ENCODE measurements at places on chromosomes 4 and X.

- DNase-seq: no peak
Measured at GRCh38 chrX:112785344-112785743, 55.3 kb downstream of the AMOT start.

- no peak for DNase-seq
Measured at GRCh38 chr4:68259191-68259590, 13.7 kb upstream of the TMPRSS11B start.

GRCh38 chr4:94446386-94446785 lies 5.4 kb upstream of the PDLIM5 start:
- no peak for DNase-seq

DNA sequence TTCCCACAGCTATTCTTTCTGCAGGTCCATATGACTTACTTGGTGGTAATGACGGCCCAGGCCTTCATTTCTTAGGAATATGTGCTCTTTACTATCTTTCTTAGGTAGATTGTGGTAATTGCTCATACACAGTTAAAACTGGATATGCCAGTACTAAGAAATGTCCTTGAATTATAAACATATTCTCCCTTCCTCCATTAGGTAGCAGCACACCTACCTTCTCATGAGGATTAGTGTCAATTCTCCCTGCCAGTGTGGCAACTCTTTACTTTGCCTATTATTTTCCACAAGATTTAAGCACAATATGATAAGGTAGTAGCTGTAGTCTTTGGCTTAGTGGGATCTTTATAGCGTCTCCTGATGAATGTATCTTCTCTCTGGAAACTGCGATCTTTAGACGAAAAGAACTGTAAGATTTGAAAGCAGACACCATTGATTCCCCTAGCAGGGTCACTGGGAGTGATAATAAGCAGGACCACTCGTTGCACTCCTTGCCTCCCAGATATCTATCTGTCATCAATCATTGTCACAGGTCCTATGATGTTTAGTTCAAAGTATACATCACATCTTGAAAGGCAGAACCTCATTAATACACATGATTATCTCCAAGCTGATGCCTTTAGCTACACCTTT lies 1240.7 kb downstream of the C4orf33 start:
- DNase-seq: no peak

DNA sequence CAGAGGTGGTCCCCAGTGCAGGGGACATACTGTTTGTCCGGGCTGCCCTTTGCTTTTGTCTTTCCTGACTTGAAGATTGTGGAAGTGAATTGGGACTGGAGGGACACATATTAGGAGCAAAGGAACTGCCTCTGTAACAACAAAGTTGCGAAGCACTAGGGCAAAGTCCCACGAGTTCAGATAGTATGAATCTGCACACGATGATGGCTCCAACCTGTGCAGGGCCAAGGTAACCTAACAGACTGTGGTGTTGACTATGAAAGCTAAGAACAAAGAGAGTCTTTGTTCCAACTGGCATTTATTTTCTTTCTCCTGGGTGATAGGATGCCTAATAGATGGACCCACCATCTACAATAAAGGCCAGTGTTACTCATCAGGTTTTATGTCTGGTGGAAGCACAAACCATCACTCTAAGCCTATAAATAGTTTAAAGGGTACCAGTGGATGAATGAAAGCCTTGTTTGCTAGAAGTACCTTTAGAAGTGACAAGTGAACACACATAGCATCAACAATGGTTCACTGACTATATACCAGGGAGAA lies 71.8 kb downstream of the TMA16 start:
- DNase-seq: no peak

DNA sequence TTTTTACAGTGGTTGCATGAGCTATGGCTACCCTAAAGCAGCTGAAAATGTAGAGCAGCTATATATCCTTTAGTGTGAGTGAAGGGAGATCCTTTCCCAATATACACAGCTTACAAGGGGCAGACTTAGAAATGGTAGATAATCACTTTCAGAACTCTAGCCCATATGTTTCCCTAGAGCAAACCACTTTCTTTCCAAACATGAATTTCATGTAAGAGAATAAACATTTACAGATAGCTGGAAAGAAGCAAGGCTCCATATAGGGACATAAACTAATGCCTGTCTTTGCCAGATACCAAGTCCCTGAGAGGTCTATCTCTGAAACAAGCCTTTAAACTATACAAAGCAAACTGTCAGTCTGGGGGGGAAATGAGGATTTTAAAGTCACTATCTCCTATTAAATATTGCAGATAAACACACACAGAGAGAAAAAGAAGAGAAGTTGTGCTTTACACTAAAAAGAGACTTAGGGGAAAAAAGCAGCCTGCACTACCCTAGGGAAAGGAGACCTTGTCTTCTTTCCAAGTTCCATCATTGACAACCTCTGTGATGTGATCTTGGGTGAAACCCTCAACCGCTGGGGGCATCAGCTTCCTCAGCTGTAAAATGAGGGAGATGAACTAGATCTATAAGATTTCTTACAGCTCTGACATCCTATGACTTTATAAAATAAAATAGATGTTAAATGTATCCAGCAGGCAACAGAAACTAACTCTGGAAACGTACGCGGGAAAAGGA lies 73.6 kb downstream of the TMEM156 start:
- DNase-seq: no peak

DNA sequence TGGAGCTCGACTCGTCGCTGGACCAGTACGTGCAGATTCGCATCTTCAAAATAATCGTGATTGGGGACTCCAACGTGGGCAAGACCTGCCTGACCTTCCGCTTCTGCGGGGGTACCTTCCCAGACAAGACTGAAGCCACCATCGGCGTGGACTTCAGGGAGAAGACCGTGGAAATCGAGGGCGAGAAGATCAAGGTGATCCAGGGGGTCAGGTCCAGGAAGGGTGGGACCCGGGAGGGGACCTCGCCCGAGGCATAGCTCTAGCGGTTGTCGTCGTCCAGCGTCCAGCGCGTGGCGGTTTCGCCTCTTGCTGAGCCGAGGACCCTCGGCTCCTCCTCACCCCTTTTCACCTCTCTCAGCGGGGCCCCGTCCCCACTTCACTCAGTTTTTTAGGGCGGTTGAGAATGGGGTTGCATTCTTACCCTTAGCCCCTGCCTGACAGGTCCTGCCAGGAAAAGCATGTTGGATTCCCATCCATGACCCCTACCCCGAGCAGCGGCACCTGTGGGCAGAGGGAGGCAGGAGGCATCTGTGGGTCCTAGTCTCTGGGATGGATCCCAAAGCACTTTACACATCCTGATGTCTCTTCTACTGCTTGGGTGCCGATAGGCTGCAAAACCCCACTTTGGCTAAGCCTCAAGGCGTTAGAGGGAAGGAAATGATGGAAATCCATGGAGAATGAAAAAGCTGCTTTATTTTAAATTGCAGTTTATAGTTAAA lies 524 bp downstream of the RAB33A start:
- DNase-seq: no peak

DNA sequence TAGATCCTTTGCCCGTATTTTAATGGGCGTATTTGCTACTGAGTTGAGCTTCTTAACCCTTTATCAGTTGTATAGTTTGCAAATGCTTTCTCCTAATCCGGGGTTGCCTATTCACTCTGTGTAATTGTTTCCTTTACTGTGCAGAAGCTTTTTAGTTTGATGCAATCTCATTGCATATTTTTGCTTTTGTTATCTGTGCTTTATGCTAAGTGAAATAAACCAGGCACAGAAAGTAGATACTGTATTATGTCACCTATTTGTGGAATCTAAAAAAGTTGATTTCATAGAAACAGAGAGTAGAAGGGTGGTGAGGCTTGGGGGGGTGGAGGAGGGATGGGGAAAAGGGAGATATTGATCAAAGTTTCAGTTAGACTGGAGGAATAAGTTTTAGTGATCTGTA lies 17.7 kb downstream of the OGT start:
- no peak for DNase-seq

- DNase-seq: no peak
Measured at GRCh38 chr4:144181391-144181790, 40.9 kb upstream of the GYPA start.
